Occipital lobe (tissue), 3 donors: ENCODE measurements at places on chromosomes 7 and 10. TPM values are rescaled to one million over a fixed set of nuclear protein-coding genes. Genes with fewer than 3 reads are reported as not detected.

Gene PDE1C
- 17.8 TPM for total RNA-seq

Gene PNLIP
- total RNA-seq, result not detected

Gene SAMD9L
- 3.7 TPM for total RNA-seq

Gene GDF2
- total RNA-seq, result not detected

Gene PDZD7
- 4.5 TPM for total RNA-seq
